ENCODE measurements at places on chromosomes 7 and 10.

DNA sequence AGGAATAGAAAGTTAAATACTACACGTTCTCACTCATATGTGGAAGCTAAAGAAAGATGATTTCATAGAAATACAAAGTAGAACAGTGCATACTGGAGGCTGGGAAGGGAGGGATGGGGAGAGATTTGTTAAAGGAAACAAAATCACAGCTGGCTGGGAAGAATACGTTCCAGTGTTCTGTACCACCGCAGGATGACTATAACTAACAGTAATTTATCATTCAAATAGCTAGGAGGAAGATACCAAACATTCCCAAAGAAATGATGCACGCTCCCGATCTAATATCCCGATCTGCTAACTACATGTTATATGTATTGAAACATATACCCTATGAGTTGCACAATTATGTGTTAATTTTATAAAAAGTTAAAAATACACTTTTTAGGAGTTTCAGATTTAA, 162.3 kb downstream of the ZMYND11 start:
- H3K36me3 ChIP-seq, result no peaks in the 10 kb centered on the region
- DNase-seq, result no peak
- no peaks in the 10 kb centered on the region for H3K27me3 ChIP-seq
- no peaks in the 10 kb centered on the region for H3K4me1 ChIP-seq
- H3K4me3 ChIP-seq, result no peak overlapping the region

DNA sequence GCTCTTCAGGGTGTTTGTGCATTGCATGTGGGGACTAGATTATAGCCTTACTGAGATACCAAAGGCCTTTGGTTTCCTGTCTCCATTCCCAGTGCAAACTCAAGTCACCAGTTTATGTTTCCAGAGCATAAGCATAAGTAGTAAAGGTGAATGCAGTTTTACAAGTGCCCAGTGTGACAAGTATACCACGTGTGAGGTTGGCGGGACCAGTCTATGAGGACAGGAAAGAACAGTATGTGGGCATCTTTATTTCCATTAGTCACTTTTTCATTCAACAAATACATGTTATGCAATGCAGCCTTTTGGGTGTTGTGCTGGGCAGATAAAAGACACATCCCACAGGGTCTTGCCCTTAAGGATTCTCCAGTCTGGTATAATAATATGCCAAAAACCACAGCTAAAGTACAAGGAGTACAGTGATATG, 146.5 kb downstream of the ARID5B start:
- no peak overlapping the region for H3K4me3 ChIP-seq
- H3K27me3 ChIP-seq, result no peaks in the 10 kb centered on the region
- no peak for DNase-seq
- H3K36me3 ChIP-seq, result peaks cover 5% of the 10 kb centered on the region

GRCh38 chr7:55377162-55377817, 12.2 kb downstream of the LANCL2 start:
- no peaks in the 10 kb centered on the region for H3K4me1 ChIP-seq
- H3K27me3 ChIP-seq, result no peaks in the 10 kb centered on the region
- no peak for DNase-seq
- no peak overlapping the region for H3K27ac ChIP-seq
- no peak overlapping the region for H3K4me3 ChIP-seq

DNA sequence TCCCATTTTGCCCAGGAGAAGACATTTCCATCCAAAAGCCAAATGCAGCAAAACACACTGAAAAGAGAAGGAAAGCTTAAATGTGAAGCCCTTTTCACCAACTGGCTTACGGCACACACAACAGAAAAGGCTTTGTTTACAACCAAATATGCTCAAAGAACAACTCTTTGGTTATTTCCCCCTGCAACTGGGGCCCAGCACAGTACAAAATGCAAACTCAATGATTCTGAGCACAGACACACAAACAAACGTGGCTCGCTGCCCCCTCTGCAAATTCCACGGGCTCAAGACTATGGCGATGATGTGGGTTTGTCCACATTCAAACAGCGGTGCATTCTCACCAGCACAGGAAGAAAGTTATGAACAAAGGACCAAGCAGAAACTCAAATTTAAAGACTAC, 5.3 kb downstream of the CPXM2 start:
- no peak overlapping the region for H3K4me3 ChIP-seq
- H3K27ac ChIP-seq, result no peak overlapping the region
- H3K36me3 ChIP-seq, result no peaks in the 10 kb centered on the region
- no peaks in the 10 kb centered on the region for H3K4me1 ChIP-seq

GRCh38 chr7:69656890-69657289, 58.6 kb downstream of the AUTS2 start:
- no peaks in the 10 kb centered on the region for H3K4me1 ChIP-seq
- no peaks in the 10 kb centered on the region for H3K27me3 ChIP-seq
- H3K27ac ChIP-seq, result no peak overlapping the region

DNA sequence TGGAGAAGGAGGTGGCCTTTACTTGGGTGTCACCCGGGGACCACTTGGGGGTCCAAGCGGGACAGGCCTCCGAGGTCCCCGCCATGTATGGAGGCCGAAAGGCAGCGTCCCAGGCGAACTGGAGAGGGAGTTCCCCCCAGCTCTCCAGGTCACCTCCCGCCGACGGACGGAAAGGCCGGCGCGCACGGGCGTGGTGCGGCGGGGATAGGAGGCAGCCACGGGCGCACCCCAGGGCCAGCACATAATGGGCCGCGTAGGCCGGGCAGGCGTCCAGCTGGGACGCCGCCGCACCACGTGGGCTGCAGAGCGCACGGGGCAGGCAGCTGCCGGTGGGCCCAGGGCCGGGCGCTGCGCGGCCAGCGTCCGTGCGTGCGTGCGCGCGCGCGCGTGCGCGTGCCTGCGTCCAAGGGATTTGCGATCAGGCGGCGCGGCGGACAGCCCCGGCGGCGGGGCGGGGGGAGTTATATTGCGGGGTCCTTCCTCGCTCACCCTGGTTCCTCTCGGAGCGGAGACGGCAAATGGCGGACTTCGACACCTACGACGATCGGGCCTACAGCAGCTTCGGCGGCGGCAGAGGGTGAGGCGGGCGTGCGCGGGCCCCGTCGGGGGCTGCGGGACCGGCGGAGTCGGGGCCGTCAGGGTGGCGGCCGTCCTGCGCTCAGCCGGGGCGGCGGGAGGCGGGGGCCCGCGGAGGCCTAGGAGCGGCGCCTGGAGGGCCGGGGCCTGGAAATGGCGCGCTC, at the start of gene EIF4H:
TSS of gene EIF4H (plus strand) at position 491 of the 740 bp plus-strand sequence. CDS start at position 519, 28 bp downstream.
- peaks cover 51% of the 10 kb centered on the region for H3K36me3 ChIP-seq
- peak within 1 kb of the TSS; percentile 61 for H3K27ac ChIP-seq
- H3K4me1 ChIP-seq, result no peaks in the 10 kb centered on the region
- H3K4me3 ChIP-seq, result peak within 1 kb of the TSS; percentile 82

DNA sequence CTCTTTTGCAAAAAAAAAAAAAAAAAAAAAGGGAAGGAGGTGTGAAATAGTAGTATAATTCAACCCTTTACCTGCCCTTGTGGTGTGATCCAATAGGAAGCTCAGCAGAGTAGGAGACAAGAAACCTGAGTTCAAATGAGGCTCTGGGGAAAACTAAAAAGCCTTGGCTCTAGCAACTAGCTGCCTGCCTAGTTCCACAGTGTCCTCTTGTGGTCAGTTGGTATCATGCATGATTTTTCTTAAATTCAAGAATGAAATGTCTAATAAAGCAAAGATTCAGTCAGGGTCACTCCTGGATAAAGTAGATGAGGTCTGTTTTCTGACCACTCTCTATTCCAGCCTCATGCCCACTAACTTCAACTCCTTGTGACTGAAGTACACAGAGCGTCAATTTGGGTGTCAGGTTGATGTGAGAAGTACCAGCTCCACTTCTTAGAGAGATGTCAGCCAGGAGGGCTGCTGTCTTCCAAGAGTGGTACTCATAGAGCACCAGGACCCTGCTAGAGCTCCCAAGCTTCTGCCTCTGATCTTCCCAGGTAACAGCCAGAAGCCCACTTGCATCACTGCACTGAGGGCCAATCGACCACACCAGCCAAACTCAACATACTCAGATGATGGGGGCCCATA, 10.5 kb downstream of the LSM5 start:
- H3K36me3 ChIP-seq, result no peaks in the 10 kb centered on the region
- peaks cover 43% of the 10 kb centered on the region for H3K27me3 ChIP-seq
- no peak overlapping the region for H3K27ac ChIP-seq
- peak; percentile 52 for DNase-seq

- H3K4me1 ChIP-seq, result peaks cover 37% of the 10 kb centered on the region
- no peaks in the 10 kb centered on the region for H3K27me3 ChIP-seq
- no peak overlapping the region for H3K27ac ChIP-seq
- peak; percentile 56 for DNase-seq
- H3K36me3 ChIP-seq, result no peaks in the 10 kb centered on the region
These were observed 13.1 kb downstream of the LRRC4 start for GRCh38 chr7:128017862-128018845.

DNA sequence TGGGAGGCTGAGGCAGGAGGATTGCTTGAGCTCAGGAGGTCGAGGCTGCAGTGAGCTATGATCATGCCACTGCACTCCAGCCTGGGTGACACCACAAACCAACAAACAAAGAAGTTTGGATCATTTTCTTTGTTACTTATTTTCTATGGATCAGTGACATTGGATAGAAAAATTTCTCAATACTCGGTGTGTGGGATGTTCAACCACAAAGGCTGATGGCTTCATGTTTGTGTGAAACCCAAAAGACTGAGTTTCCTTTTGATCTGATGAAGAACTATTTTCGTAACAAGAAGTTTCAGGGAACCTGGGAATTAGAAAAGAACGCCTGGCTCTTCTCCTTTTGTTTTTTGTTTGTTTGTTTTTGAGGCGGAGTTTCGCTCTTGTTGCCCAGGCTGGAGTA, 104.0 kb downstream of the HOXA1 start:
- no peak for DNase-seq
- H3K27me3 ChIP-seq, result no peaks in the 10 kb centered on the region
- H3K4me1 ChIP-seq, result no peaks in the 10 kb centered on the region

GRCh38 chr7:105682341-105683060, 101.2 kb upstream of the EFCAB10 start:
- no peak for DNase-seq
- peaks cover 19% of the 10 kb centered on the region for H3K4me1 ChIP-seq
- H3K27me3 ChIP-seq, result no peaks in the 10 kb centered on the region
